ENCODE measurements at places on chromosomes 5 and 9. TPM values are rescaled to one million over a fixed set of nuclear protein-coding genes. Genes with fewer than 3 reads are reported as not detected.

The CCNJL gene
- polyA plus RNA-seq, result not detected

The LOX gene
- 0.47 TPM for polyA plus RNA-seq

The CNTNAP3 gene
- not detected for polyA plus RNA-seq

DNA sequence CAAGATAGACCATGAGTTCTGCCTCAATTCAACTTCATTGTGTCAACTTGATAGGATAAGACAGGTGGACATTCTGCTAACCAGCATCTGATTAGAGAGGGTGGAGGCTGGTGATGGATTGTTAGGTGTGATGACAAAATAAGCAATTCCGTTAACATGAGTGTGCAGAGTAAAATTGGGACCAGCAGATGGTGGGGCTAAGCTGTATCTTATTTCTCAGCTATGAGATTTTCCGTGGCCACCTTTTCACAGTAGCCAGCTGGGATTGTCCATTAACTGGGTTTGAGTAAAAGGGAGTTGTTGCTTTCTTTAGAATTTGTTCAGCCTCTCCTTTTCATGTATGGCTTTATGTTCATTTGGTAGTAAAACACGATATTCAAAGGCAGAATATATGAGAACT is 28.8 kb upstream of the TAL2 start:
- no peak for DNase-seq

The FBP2 gene
- not detected for polyA plus RNA-seq

The BTNL3 gene
- polyA plus RNA-seq, result not detected

The RLN2 gene
- 9.4 TPM for polyA plus RNA-seq

GRCh38 chr9:80881320-80881719 is 808.0 kb downstream of the TLE1 start:
- DNase-seq, result no peak

DNA sequence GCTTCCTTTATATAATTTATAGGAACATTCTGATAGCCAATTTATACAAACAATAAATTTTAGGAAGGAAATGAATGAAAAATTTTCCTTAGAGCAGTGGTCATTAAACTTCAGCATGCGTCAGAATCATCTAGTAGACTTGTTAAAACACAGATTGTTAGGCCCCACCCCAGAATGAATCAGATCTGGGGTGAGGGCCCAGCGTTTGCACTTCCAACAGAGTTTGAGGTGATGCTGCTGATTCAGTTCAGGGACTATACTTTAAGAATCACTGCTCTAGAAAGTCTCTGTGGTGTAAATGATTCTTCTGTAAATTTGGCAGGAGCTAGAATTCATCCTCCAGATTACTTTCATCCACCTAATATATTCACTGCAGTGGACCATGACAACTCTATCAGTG is 80.4 kb downstream of the SLC12A2 start:
- DNase-seq, result no peak

DNA sequence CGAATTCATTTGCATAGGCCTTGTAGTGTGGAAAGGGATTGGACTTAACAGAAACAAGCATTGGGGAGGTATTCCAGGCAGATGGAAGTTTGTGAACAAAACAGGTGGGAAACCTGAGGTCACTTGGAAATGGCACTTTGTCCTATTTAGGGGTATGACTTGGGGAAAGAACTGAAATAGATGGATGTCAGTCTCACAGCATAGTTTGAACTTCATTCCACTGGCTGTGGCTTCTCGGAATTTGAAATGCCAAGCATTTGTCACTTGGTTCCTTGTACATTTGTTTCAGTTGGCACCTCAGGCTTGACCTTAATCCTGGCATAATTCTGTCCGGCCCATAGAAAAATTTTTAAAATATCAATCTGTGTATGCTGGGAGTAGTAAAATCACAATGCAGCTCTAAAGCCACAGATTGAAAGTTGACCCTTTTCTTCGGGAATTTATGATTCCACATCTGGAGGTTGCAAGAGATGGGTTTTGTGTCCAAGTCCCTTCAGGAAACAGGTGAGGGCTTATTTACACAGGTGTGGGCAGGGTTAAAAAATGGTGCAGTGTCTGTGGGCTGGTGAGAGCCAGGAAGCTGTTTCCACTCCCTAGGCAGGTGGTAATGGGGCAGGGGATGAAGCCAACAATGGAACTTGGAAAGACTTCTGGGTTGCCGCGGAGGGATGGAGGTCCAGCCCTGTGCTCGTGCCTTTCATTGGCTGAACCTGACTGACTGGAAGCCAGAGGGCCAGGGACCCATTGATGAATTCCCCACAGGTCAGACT is 39.2 kb upstream of the PDE8B start:
- DNase-seq, result no peak

DNA sequence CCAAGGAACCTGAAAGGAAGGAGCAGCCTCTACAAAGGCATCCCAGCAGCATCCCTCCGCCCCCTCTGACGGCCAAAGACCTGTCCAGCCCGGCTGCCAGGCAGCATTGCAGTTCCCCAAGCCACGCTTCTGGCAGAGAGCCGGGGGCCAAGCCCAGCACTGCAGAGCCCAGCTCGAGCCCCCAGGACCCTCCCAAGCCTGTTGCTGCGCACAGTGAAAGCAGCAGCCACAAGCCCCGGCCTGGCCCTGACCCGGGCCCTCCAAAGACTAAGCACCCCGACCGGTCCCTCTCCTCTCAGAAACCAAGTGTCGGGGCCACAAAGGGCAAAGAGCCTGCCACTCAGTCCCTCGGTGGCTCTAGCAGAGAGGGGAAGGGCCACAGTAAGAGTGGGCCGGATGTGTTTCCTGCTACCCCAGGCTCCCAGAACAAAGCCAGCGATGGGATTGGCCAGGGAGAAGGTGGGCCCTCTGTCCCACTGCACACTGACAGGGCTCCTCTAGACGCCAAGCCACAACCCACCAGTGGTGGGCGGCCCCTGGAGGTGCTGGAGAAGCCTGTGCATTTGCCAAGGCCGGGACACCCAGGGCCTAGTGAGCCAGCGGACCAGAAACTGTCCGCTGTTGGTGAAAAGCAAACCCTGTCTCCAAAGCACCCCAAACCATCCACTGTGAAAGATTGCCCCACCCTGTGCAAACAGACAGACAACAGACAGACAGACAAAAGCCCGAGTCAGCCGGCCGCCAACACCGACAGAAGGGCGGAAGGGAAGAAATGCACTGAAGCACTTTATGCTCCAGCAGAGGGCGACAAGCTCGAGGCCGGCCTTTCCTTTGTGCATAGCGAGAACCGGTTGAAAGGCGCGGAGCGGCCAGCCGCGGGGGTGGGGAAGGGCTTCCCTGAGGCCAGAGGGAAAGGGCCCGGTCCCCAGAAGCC is 30.8 kb downstream of the CD180 start:
- no peak for DNase-seq

The SLC1A1 gene
- 18.0 TPM for polyA plus RNA-seq

DNA sequence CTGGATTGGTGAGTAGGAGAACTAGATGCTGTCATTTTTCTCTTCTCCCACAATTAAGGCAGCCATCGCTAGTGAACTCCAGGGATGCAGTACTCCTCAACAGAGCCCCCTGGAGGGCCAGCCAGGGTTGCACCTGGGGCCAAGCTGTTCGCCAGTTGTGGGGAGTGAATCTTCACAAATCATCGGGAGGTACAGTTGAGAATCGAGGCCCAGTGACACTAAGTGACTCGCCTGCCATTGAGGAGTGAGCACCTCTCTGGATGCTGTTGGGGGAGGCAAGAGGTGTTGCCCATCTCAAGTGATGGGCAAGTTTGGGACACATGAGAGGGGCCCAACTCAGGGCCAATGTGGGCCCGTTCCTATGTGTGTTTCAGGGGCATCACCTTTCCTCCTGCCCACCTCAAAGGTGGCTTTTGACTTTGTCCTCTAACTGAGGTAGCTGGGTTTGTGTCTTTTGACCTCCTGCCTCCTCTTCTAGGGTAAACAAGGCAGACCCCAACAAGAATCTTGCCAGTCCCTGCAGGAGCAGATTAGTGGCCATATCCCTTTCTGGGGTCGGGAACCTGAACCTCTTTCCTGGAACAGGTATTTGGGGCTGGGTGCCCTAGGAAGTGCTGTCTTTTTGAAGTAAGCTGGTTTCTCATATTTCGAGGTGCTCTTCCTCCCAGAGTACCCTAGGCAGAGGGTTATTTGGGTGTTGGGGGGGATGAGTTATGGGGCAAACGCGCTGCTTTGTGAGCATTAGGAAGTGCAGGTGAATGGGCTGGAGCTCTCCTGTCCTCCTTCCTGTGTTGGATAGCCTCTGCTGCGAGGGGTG is 181.2 kb downstream of the MACROH2A1 start:
- no peak for DNase-seq

DNA sequence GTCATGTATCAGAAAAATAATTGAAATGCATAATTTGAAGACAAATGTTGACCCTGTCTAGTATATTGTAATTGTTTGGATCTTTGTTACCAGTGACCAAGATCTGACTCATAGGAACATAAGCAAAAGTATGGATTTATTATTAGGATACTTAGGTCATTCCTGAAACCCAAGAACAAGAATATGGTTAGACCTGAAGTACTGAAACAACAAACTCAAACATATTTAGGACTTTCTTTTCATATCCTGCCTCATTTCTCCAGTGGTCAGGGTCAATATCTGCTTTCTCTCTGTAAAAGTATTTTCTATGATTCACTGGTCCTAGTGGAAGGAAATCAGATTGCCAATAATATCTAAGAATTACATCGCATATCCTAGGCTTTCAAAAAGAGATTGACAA is 1937.1 kb upstream of the WWC1 start:
- DNase-seq, result no peak

DNA sequence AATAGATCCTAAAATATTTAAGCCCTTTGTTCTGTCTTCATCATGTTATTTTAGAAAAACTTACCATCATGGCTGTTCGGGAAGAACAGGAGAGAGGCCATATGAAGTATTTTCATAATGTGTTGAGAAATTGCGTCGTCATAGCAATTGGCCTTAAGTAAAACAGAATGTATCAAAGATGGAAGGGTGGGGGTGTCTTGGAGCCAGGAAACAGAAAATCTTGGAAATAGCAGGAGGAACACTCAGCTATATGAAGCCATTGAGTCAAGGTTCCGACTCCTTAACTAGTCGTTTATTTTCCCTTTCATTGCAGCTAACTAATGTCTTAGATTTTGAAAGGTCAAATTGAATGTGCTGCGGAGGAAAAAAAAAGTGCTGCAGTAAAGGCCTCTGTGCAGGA is 1.3 kb downstream of the SPTAN1 start:
- no peak for DNase-seq
